ENCODE measurements at places on chromosomes 3 and 15.

DNA sequence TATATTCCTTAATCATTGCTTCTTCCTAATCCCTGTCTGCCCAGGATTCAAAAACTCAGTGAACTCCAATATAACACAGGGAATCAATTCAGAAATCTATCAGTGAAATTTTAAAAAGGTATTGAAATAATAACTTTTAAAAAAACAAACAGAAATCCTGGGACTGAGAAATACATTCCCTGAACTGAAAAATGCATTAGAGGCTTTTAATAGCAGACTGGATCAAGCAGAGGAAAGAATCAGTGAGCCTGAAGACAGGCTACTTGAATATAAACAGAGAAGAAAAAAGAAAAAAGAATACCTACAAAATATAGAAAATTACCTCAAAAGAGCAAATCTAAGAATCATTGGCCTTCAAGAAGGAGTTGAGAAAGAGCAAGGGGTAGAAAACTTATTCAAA lies 54.7 kb downstream of the CEP70 start:
- no peak for DNase-seq

- DNase-seq, result no peak
Observed at GRCh38 chr15:57100136-57100539, 181.7 kb downstream of the TCF12 start.

DNA sequence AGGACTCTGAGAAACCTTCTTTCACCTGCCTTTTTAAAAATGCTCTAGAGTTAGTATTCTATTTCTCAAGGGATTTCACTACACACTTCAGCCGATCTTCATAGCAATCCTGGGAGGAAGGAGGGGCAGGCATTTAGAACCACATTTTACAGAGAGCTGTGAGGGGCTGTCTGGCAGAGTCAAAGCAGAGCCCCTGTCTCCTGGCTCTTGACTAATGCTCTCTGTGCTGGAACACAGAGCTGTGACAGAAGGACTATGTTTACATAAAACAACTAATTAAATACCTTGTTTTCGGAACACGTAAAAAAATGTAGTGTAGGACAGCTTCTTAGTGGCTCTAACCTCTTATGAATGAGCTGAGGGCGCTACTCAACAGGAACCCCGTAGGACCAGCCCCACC lies 7.6 kb upstream of the SPTBN5 start:
- no peak for DNase-seq

GRCh38 chr3:33663042-33663441 lies 55.0 kb downstream of the CLASP2 start:
- no peak for DNase-seq

GRCh38 chr3:58998476-58999117 lies 51.2 kb downstream of the CFAP20DC start:
- peak; percentile 93 for DNase-seq

DNA sequence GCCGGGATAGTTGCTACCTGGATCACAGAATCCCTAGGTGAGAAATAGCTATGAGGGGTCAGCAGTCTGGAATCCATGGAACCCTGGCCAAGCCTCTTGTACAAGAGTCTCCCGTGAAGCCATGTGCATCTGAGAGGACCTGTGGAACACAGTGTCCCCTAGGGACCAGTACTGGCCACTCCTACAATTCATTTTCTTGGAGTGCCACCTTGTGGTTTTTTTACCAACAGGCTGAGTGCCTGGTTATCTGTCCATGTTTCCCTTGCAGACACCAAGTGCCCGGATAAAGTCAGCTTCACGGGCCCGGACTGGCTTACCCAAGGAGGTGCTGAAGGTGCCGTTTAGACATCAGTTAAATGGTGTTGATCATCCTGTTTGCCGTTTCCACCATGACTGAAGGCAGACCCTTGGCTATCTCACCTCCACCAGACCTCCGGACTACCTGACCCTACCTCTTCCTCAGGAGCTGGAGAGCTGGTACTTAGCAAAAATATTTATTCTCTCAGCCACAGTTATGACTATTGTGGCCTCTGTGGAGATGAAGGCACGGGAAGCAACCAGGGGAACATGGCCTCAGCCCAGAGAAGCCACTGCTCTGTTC lies 93.9 kb downstream of the RBPMS2 start:
- DNase-seq, result peak; percentile 80

DNA sequence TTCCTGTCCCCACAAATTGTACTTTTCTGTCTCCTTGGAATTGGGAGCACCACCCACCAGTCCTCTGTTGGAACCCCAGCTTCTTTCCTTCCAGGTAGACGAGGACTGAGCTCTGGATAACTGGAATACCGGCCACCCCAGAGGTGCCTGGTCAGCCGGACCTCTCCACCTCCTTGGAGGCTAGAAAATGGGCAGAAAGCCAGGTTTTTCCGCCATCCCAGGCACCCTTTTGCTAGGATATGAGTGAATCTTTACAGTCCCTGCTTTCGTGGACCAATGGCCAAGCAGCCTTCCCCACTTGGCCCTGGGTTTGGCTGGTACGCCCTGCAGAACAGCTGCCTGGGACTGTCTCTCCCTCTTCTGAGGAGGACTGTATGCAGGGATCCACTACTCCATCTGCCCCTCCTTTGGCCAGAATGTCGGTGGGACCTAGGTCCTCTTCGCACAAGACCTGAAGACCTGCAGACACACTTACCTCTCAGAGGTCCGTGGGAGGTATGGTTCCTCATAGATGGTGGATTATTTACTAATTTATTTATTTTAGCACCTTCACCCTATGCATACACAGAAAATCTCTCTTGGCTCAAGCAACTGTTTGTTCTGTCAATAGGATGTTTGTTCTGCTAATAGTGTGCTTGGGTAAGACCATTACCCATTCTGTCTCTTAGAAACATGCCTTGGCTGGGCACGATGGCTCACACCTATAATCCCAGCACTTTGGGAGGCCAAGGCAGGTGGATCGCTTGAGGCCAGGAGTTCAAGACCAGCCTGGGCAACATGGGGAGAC lies 8.6 kb upstream of the CHAC1 start:
- DNase-seq, result no peak

- no peak for DNase-seq
Observed at GRCh38 chr3:54257125-54257720, 134.9 kb downstream of the CACNA2D3 start.

DNA sequence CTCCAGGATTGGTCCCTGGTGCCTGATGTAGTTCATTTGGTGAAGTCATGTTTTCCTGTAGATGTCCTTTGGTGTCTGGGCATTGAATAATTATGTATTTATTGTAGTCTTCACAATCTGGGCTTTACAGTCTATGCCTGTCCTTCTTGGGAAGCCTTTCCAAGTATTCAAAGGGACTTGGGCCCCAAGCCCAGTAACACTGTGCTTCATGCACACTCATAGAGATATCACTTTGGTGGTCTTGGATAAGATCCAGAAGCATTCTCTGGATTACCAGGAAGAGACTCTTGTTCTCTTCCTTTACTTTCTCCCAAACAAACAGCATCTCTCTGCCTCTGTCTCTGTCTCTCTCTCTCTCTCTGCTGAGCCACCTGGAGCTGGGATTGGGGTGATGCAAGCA lies 281.1 kb upstream of the GOLGA6L4 start:
- no peak for DNase-seq

DNA sequence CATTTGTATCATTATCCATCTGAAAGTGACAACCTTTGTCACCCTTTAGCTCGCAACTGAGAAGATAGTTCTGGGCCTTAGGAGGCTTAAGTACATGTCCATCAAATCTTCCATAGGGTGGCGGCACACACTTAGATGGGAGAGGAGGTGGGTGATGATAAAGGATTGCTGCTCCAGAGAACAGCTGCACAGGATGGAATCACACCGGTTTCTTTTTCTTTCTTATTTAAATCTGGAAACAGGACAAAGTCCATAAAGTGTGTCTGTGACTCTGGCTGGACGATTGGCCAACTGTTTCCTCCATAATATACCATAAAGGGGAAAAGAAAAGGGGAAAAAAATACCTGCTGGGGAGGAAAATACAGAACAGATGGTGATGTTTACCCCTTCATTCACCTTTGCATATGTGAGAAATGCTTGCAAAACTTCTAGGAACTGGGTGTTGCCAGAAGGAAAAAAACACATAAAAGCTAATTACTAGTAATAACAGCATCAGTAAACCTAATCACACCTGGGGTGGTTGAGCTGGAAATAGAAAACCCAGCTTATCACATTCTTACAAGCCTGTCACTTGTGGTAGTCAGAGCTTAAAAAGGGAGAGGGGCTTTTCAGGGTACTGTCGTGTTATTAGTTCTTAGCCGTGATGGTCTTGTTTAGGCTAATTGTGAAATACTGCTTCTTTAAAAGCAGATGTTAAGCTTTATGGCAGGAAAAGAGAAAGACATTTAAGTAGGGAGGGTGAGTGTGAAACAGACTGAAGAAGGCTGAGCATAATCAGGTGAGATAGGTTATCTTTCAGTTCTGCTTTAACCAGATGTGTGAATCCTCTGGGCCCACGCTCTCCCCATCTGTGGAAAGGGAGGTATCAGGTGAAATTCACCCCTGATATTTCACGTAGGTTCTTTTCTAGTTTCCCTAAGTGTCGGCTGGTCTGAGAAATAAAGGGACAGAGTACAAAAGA lies 16.7 kb downstream of the C2CD4A start:
- no peak for DNase-seq

DNA sequence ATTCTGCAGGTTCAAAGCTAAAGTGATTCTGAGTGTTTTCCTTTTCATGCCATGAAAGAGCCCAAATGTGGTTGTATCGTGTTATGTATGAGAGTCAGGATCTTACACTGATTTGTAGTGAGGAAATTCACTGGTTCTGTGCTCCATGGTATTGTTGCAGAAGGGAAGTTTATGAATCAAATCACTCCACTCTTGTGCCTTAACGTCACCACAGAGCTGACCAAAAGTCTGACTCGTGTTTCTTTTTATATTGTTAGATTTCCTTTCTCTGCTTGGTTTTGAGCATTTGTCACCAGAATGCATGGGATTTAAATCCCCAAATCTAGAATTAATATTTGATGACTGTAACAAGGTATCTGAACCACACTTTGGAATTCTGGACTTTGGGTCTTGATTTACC lies 29.1 kb upstream of the SLC30A4 start:
- peak; percentile 39 for DNase-seq

- DNase-seq, result peak; percentile 1
Observed at GRCh38 chr15:32735989-32736700, 18.3 kb downstream of the GREM1 start.

DNA sequence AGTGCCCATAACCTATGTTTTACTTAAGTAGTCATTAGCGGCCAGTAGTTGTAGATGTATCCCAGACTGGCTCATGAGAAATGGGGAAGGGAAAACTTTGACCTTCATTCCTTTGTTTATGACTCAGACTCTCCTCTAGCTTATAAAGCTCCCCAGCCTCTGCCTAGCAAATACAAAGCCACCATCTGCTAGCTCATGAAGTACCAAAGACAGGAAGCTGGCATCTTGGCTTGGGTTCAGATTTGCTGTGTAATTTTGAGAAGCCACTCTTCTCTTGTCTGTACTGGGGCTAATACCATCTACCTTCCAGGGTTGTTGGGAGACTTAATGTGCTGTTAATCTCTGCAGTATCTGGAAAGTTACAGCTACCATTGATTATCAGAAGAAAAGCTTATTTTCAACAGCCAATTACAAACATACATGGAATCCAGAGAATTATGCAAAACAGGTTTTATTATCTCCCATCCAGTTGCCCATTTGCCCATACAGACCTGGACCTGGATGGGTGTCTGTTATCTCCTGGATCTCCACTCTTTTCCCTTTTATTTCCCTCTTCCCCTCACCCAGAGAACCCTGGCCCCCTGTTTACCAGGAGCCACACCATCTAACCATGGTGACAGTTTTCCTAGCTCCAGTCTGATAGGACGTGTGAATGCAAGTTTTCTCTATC lies 153.8 kb downstream of the SEMA6D start:
- peak; percentile 70 for DNase-seq

GRCh38 chr3:52094571-52095485 lies 38.5 kb upstream of the DUSP7 start:
- DNase-seq, result no peak

GRCh38 chr3:176193032-176193730 lies 1004.1 kb downstream of the TBL1XR1 start:
- no peak for DNase-seq

Measured in AG08395 (cell line).